Type B pancreatic cell (in vitro differentiated cells): ENCODE measurements at places on chromosomes 3 and 15.
A peak's percentile ranks its signal among the peaks of the same experiment; 100 is the strongest.

DNA sequence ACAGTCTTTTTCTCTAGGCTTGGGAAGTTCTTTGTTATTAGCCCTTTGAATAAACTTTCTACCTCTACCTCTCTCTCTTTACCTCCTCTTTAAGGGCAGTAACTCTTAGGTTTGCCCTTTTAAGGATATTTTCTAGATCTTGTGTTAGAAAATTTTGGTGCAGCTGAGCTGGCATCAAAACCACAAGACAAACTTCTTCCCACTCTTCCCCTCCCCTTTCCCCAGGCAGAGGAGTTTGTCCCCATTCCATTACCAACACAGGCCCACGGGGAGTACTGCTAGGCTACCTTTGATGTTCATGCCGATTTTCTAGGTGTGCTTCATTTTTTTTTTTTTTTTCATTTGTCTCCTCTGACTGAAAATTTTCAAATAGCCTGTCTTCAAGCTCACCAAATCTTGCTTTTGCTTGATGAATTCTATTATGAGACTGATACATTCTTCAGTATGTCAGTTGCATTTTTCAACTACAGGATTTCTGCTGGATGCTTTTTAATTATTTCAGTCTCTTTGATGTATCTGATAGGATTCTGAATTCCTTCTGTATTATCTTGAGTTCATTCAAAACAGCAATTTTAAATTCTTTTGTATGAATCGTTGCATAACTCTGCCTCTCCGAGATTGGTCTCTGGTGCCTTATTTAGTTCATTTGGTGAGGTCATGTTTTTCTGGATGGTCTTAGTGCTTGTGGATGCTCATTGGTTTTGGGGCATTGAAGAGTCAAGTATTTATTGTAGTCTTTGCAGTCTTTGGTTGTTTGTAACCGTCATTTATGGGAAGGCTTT lies 112.0 kb downstream of the UBE2E2 start:
- no peaks in the 10 kb centered on the region for H3K27me3 ChIP-seq
- DNase-seq, result no peak
- H3K27ac ChIP-seq, result peak overlapping the region; percentile 37
- no peaks in the 10 kb centered on the region for H3K4me1 ChIP-seq
- no peak overlapping the region for H3K4me3 ChIP-seq

DNA sequence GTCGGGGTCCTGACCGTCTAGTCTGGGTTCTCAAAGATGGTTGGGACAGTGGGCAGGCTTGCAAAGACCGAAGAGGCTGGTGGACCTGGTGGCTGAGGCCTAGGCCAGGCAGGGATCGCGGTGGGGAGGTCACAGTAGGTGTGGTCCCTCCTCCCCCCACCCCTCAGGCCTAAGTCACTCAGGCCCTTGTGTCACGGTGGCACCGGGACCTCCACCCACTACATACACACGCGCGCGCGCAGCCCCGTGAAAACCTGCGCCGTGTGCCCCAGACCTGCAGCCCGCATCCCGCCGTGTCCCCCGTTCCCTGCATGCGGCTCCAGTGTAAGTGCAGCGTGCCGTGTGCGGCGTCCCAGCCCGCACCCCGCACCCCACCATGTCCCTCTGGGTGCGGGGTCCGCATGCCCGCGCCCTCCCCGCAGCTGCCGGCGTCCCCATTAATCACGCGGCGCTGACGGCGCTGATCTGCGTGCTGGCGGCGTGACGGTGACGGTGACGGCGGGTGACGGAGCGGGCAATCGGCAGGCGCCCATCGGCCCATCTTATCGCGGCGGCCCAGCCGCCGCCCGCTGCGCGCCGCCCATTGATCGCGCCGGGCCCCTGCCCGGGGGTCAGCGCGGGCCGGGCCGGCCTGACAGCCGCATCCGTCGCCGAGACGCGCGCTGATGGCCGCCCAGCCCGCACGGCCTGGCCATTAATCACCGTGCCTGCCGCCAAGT lies 24.4 kb downstream of the SEC61A1 start:
- no peak overlapping the region for H3K27ac ChIP-seq
- H3K36me3 ChIP-seq, result peaks cover 5% of the 10 kb centered on the region
- DNase-seq, result no peak
- H3K27me3 ChIP-seq, result no peaks in the 10 kb centered on the region

- peaks cover 6% of the 10 kb centered on the region for H3K4me1 ChIP-seq
- no peaks in the 10 kb centered on the region for H3K36me3 ChIP-seq
- DNase-seq, result no peak
Measured at GRCh38 chr3:28935146-28935545, 345.7 kb upstream of the RBMS3 start.

DNA sequence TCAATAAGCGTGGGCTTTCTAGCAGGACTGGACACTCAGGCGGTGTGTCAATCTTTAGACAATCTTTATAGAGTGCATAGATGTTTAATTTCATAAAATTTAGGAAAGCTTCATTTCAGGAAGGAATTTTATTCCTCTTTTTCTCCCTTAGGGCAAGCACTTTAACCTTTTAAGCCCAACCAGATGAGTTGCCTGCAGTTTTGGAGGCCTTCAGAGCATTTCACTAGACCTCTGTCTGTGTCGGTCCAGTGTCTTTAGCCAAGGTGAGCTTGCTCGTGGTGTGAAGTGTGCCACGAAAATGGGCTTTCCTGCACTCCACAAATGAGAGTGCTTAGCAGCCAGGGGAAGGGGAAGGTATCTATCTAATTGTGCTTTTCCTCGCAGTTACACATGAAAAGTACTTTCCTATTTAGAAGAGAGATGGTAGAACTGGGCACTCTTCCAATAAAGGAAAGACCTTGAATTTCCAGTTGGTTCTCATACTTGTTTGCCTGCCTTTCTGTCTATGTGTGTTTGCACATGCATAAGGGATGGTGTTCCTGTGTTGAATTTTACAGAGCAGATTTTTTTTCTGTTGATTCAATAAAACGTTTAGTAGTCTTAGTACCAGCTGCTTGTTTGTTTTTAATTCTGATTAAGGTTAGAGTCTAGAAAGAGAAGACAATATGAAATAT lies 53.6 kb downstream of the FEZF2 start:
- peaks cover 18% of the 10 kb centered on the region for H3K4me1 ChIP-seq
- H3K4me3 ChIP-seq, result peak overlapping the region; percentile 97
- DNase-seq, result no peak
- H3K27me3 ChIP-seq, result no peaks in the 10 kb centered on the region
- H3K36me3 ChIP-seq, result no peaks in the 10 kb centered on the region

- H3K27ac ChIP-seq, result no peak overlapping the region
- peaks cover 31% of the 10 kb centered on the region for H3K36me3 ChIP-seq
- peaks cover 6% of the 10 kb centered on the region for H3K4me1 ChIP-seq
- H3K27me3 ChIP-seq, result no peaks in the 10 kb centered on the region
- H3K4me3 ChIP-seq, result no peak overlapping the region
Measured at GRCh38 chr3:56629047-56629446, 54.0 kb downstream of the TASOR start.

DNA sequence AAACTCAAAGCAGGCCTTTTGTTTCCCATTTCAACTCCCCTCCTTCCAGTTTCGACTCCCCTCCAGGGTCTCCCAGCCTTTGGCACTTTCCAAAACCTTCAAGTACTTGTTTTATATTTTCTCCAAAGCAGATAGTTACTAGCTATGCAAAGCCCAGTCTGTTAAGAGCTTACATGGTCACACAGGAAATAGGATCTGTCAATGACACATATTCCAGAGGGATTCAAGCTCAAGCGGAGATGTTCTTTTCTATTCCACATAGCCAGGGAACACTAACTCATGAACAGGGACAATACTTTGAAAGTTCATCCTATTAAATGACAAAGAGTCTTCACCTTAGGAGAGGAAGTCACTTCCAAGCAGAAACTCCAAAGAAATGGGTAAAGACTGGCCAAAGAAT lies 18.6 kb downstream of the SUCLG2 start:
- DNase-seq, result no peak
- H3K36me3 ChIP-seq, result peaks cover 21% of the 10 kb centered on the region
- H3K27ac ChIP-seq, result no peak overlapping the region
- no peak overlapping the region for H3K4me3 ChIP-seq
- H3K4me1 ChIP-seq, result peaks cover 13% of the 10 kb centered on the region

DNA sequence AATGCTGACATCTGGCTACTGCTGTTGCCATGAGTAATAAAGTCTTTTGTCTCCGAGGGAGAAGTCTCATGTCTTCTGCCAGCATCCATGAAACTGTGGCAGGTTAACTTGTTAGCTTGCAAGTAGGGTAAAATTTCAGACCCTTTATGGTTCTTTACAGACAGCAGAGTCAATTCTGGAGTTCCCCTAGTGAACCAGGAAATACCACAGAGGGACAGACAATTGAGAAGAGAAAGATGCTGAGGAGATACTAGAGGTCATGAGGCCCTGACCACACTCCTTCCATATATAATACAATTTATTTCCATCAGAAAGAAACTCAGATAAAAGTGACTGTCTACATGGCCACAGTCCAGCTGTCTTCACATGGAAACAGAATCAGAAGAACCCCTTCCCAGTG lies 38.1 kb downstream of the NMNAT3 start:
- H3K4me3 ChIP-seq, result no peak overlapping the region
- no peak overlapping the region for H3K27ac ChIP-seq
- DNase-seq, result no peak
- no peaks in the 10 kb centered on the region for H3K27me3 ChIP-seq
- H3K4me1 ChIP-seq, result peaks cover 1% of the 10 kb centered on the region

- no peaks in the 10 kb centered on the region for H3K36me3 ChIP-seq
- DNase-seq, result no peak
- H3K27me3 ChIP-seq, result no peaks in the 10 kb centered on the region
- no peak overlapping the region for H3K4me3 ChIP-seq
- H3K27ac ChIP-seq, result no peak overlapping the region
- no peaks in the 10 kb centered on the region for H3K4me1 ChIP-seq
Measured at GRCh38 chr3:190269101-190269500, 53.1 kb downstream of the CLDN1 start.

GRCh38 chr3:113158171-113158570 lies 53.2 kb upstream of the BOC start:
- DNase-seq, result no peak
- H3K27ac ChIP-seq, result peak overlapping the region; percentile 92
- peaks cover 70% of the 10 kb centered on the region for H3K4me1 ChIP-seq
- H3K36me3 ChIP-seq, result peaks cover 5% of the 10 kb centered on the region

GRCh38 chr15:35321926-35322325 lies 224.0 kb downstream of the DPH6 start:
- no peaks in the 10 kb centered on the region for H3K36me3 ChIP-seq
- no peak overlapping the region for H3K27ac ChIP-seq
- H3K4me3 ChIP-seq, result no peak overlapping the region
- H3K27me3 ChIP-seq, result no peaks in the 10 kb centered on the region
- no peaks in the 10 kb centered on the region for H3K4me1 ChIP-seq

- no peak for DNase-seq
- no peak overlapping the region for H3K4me3 ChIP-seq
- H3K36me3 ChIP-seq, result no peaks in the 10 kb centered on the region
- no peak overlapping the region for H3K27ac ChIP-seq
Measured at GRCh38 chr3:168490981-168491380, 395.3 kb upstream of the GOLIM4 start.

- H3K27ac ChIP-seq, result peak overlapping the region; percentile 50
- H3K4me3 ChIP-seq, result no peak overlapping the region
- H3K36me3 ChIP-seq, result peaks cover 12% of the 10 kb centered on the region
Measured at GRCh38 chr15:79329171-79329611, 18.3 kb downstream of the TMED3 start.

DNA sequence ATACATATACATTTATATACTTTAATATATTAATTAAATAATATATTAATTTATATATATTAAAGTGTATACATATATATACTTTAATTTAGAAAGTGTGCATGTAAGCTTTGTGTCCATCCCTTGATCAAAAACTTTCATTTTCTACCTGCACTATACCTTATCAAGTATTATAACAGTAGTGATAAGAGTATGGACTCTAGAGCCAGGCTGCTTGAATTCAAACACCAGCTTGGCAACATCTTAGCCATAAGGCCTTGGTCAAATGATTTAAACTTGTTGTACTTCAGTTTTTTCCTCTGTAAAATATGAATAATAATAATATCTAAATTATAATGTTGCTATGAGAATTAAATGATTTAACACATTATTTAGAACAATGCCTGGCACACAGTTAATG lies 327.6 kb upstream of the NECTIN3 start:
- H3K4me1 ChIP-seq, result no peaks in the 10 kb centered on the region
- no peak for DNase-seq
- no peaks in the 10 kb centered on the region for H3K27me3 ChIP-seq
- H3K4me3 ChIP-seq, result no peak overlapping the region
- no peaks in the 10 kb centered on the region for H3K36me3 ChIP-seq
- H3K27ac ChIP-seq, result no peak overlapping the region

DNA sequence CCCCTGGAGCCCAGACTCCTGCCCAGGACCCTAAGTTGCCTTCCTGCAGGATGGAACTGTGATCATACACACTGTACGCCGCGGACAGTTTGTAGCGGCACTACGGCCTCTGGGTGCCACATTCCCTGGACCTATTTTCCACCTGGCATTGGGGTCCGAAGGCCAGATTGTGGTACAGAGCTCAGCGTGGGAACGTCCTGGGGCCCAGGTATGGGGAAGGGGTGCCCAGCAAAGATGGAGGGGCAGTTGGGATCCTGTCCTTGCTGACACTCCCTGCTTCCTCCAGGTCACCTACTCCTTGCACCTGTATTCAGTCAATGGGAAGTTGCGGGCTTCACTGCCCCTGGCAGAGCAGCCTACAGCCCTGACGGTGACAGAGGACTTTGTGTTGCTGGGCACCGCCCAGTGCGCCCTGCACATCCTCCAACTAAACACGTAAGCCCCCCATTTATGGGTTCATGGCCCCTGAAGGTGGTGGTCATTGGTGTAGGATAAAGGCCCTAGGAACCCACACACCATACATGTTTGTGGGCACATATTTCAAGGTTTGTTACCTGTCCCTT lies 28.8 kb downstream of the NBEAL2 start:
- H3K27me3 ChIP-seq, result no peaks in the 10 kb centered on the region
- peak overlapping the region; percentile 66 for H3K4me3 ChIP-seq
- H3K36me3 ChIP-seq, result no peaks in the 10 kb centered on the region

GRCh38 chr3:170502297-170502696 lies 83.6 kb downstream of the SLC7A14 start:
- H3K4me3 ChIP-seq, result no peak overlapping the region
- no peak for DNase-seq
- peaks cover 25% of the 10 kb centered on the region for H3K4me1 ChIP-seq
- H3K36me3 ChIP-seq, result peaks cover 9% of the 10 kb centered on the region
- no peaks in the 10 kb centered on the region for H3K27me3 ChIP-seq

GRCh38 chr3:140397847-140398246 lies 280.0 kb upstream of the TRIM42 start:
- no peaks in the 10 kb centered on the region for H3K27me3 ChIP-seq
- no peaks in the 10 kb centered on the region for H3K4me1 ChIP-seq
- no peaks in the 10 kb centered on the region for H3K36me3 ChIP-seq
- H3K27ac ChIP-seq, result no peak overlapping the region
- no peak for DNase-seq

DNA sequence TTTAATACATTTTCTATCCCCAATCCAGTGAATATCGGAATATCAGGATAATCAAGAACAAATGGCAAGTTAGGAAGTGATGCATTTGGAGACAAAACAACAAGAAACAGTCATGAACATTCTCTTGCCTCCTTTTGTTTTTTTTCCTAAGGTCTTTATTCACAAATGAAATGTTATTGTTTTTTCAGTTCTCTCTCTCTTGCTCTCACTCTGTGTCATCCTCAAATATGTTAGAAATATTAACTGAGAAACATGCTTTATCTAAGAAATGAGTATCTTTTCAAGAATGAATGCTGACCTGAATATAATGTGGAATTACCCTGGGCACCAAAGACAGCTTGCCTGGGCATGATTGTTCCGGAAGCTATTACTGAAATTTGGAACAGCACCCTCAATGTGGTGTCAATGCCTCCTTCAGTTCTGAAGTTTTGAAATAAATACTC lies 51.3 kb downstream of the RBMS3 start:
- DNase-seq, result no peak
- H3K27ac ChIP-seq, result peak overlapping the region; percentile 15
- H3K4me3 ChIP-seq, result no peak overlapping the region
- no peaks in the 10 kb centered on the region for H3K36me3 ChIP-seq
- H3K4me1 ChIP-seq, result peaks cover 37% of the 10 kb centered on the region
